ENCODE measurements at places on chromosomes 13 and 19.

GRCh38 chr13:43805071-43805468 is 18.3 kb upstream of the ENOX1 start:
- DNase-seq, result no peak

DNA sequence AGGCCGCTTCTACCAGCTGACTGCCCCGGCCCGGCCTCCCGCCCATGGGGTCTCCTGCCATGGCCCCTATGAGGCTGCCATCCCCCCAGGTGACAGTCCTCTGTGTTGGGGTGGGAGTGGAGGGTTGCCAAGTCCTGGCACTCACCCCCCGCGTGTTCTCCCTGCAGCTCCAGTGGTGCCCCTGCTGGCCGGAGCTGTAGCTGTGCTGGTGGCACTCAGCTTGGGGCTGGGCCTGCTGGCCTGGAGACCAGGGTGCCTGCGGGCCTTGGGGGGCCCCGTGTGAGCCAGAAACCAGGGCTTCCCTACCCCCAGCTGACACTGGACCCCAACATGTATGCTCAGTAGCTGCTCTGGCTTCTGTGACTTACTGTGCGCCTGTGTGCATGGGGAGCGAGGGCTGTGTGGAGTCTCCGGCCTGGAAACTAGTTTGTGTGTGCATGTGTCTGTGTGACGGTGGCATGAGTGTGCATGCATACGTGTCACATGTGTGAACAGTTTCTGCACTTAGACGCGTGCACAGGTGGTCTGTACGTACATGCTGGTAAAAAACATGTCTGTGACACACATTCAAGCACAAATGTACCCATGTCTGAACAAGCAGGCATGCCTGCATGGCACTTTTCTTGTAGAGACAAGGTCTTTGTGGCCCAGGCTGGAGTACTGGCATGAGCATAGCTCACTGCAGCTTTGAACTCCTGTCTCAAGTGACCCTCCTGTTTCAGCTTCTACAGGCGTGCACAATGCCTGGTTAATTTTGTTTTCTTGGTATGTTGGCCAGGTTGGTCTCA is 4.9 kb downstream of the ACP4 start:
- no peak for DNase-seq

GRCh38 chr19:1592755-1593500 is at the start of gene MBD3:
TSS of gene MBD3 (minus strand) at chr19:1592865. CDS start at chr19:1592631, 234 bp downstream.
- DNase-seq, result peak; percentile 79

DNA sequence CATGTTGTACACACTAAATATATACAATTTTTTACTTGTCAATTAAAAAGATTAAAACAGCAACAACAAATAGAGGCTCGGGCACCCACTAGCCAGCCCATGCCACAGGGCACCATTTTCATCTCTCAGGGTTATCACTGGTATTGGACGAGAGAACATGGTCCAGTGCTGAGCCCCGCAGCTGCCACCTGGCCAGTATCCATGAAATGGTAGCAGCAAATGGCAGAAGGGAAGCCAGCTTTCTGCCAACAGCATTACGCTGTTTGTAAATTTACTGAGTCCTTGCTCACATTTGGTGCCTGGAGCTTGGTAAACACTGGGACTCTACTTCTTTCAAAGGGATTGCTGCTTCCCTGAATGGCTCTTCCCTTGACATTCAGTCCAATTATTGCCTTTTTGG is 87.9 kb upstream of the WASF3 start:
- no peak for DNase-seq

- peak; percentile 55 for DNase-seq
Measured at GRCh38 chr19:2613507-2614295, 88.8 kb downstream of the GNG7 start.

DNA sequence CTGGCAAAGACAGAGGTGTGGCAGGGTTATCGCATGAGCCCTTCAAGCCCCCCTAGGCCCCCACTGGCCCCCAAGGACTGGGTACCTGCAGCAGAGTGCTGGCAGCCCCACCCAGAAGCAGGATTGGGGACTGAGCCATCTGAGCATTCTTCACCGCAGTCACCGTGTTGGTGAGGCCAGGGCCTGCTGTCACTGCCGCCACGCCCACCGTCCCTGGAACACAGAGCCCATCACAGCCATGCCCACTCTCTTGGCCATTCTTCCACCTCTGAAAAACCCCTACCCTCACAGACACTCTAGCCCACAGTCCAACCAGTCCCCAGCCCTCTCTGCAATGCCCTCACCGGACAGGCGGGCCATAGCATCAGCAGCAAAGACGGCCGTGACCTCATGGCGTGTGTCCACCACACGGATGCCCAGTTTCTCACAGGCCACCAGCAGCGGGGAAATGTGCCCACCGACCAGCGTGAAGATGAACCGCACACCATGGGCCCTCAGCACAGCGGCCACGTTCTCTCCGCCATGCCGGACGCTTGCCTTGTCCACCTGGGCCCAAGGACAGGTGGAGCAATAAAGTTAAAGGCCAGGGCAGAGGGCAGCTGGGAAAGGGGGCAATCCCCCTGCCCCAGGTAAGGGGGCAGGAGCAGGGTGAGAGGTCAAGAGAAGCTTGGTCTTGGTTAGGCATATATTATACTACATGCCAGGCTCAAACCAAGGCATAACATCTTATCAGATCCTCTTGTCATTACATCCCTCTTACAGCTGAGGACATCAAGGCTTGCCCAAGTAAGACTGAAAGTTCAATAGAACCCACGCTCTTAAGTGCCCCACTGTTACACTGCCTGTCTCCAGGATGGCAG is 16.1 kb downstream of the SYDE1 start:
- DNase-seq, result no peak

GRCh38 chr13:47678201-47678968 is 322.7 kb downstream of the SUCLA2 start:
- no peak for DNase-seq

DNA sequence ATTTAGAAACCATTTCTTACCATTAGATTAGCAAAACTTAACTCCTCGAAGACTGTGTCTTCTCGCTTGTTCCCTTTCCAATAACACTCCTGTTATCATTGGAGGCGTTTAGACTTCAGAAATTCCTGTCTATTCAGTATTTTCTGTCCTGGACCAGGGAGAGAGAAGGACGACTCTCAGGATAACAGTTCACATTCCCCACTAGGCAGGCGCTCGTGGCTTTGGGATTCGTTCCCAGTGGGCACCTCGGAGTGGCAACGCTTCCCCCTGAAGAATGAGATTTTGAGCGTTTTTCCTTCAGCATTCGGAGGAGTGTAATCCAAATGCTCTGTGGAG is 429 bp upstream of the ZNF225 start:
- DNase-seq, result no peak

GRCh38 chr13:110182461-110182860 is 124.5 kb downstream of the COL4A1 start:
- no peak for DNase-seq

DNA sequence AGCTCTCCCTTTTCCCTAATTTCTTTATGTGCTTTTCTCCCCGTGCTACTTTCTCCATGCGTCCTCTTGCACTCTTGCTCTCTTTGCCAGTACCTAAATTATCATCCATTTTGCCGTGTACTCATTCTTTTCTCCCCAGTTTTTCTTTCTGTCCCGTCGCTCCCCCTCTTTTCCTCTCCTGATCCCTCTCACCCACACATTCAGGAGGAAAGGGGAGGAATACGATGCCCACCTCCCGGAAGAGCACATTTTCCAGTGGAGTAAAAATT is 821 bp downstream of the ZNF616 start:
- no peak for DNase-seq

- DNase-seq, result no peak
Measured at GRCh38 chr19:30367421-30367820, 4.8 kb upstream of the ZNF536 start.
